Activated CD8-positive, alpha-beta memory T cell treated with anti-CD3 and anti-CD28 coated beads for 4 hours (primary cell): ENCODE measurements at places on chromosomes 3 and 15.

DNA sequence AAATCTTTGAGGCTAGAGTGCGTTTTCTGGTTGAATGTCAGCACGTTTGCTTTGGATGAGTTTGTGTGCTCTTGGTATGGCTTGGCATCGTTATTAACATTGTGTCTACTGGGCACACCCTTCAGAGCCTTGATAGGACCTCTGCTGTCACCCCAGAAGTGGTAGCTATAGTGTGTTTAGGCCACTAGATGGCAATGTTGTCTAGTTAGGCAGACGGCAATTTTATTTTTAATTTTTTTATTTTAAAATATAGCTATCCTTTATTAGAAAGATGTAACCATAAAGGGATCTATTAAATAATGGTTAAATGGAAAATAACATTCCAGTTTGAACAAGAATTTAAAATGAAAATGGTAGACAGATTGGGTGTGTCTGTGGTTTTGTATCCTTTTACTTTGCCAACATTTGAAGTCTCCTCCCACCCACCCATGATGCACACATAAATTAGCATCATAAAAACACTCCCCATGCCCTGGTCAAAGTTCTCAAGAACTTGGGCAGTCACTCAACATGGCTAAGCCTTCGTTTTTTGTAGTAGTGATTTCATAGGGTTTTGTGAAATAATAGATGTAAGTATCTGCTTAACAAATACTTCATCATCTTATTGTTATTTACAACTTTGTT is 200.7 kb downstream of the KCNH8 start:
- no peak for DNase-seq

DNA sequence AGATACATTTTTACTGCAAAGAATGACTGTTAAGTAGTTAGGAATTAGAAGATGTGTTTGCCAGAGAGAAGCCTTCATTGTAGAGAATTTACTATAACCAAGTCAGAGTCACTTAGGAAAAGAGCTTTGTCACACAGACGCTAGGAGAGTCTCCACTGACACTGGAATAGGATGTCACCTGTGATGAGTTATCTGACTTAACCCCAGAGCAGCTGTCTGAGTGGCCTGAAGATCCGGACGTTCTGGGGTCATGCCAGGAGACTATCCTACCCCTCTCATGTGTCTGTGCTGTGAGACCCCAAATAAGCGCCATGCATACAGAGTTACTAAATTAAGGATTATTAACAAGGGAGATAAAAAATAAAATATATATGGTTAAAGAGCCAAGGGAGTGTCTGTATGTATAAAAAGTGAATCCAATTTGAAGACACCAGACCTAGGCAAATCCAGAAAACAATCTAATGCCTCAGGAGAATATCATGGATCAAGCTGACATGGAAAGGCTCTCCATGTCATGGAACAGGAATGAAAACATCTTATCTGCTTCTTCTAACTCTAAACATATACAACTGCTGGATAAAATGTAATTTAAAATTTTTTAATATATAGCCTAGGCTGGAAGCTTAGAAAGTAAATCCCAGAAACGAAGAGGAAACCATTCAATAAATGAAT is 43.5 kb downstream of the ITGB5 start:
- DNase-seq = no peak

DNA sequence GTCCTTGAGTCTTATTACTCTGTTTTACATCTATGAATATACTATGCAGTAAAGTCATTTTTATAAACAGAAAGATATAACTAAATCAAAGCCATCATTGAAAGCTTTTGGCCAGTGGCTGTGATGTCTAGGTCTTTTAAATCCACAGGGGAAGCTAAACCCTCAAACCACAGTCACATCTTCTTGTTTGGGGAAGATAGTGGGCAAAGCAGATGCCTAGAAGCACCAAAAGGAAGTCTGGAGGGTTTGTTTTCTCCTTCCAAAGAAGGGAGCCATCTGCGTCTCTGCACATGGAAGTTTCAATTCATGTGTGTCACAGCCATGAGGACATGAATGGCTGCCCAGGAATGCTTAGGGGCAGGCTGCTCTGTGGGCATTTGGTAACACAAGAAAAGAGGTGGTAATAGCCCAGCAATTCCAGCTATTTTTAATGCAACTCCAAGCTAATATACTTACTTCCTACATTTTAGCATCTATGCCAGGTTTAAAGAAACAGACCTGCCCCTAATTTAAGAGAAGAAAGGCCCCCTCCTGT is 322.2 kb downstream of the SLC9A9 start:
- DNase-seq = no peak

DNA sequence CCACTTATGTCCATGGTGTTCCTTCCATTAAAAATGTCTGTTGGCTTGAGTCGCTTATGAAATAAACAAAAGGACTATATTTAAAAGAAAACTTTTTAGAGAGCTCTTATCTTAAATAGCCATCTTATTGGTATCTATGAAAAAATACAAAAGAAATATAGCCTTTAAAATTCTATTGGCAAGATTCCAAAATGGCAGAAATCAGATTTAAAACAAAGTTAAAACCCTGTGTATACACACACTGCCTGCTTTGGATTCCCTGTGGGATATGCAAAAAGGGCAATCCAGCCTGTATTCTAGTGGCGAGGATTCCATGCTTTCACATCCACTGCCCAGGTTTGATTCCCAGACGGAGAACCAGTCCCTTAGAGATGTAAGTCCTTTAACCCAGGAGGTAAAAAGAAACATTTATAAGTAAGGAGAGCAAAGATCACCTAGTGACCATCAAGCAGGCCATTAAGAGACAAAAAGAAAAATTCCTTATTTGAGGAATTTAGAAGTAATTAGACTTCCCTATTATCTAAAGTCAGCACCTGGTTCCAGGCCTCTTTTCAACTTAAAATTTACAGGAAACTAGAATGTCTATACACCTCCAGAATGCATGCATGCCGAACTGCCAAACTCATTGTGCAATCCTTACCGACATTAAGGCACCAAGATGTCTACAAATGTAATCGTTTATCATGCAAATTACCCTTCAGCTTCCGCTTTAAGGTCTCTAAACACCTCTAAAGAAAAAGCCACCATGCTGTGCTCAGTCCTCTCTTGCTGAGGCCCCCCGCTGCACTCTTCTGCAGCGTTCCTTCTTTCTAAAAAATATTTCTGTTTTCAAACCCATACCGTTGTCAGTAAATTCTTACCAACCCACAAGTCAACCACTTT is 69.6 kb upstream of the STRIT1 start:
- no peak for DNase-seq

GRCh38 chr15:84795186-84795585 is 22.0 kb upstream of the ALPK3 start:
- DNase-seq = no peak

GRCh38 chr3:72163809-72164634 is 379.1 kb upstream of the PROK2 start:
- DNase-seq = no peak

DNA sequence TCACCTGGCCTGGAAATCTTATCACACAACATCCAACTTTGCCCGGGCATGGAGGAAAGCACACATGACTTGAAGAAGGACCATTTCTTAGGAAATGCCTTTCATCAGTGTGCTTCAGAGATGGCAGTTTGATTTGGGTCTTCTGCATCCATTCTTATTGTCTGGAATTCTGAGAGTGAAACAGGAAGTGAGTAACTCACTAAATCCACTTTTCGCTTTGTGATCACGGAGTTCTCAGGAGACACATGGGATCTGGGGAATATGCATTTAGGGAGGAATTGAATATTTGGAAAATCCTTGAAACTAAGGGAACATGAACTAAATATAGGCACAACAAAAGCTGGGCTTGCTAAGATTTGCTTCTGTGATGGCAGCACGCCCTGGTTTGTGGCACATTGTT is 212.5 kb upstream of the FEZF2 start:
- no peak for DNase-seq

GRCh38 chr15:36880224-36880912 is 220.0 kb downstream of the MEIS2 start:
- no peak for DNase-seq

- no peak for DNase-seq
Measured at GRCh38 chr3:64685331-64685799, 2.4 kb downstream of the ADAMTS9 start.

DNA sequence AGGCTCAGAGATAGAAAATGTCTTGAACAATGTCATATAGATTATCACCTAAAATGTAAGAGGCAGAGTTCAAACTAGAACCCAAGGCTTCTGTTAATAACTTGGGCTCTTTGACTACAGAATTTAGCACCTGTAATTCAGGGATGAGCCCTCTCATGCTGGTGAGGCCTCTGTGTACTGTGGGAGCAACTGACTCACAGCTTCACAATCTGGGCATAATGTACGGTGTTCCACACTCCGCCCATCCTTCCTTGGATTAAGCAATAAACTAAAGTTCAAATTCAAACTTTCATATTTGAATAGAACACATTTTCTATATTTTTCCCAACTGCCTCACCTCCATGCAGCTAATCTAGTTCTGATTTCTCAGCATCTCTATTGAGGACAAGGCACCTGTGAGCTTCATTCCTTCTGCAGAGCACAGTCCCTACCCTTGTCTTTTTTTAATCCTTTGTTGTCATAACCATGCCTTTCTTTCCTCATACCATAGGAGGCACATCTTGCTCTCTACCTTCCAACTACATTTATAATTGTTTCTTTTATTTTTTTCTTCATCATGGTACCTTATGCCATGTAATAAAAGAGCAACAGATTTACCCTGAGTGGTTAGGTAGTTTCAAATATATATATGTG is 392.1 kb downstream of the NLGN1 start:
- no peak for DNase-seq

- DNase-seq = no peak
Measured at GRCh38 chr15:73897441-73898261, 24.3 kb downstream of the TBC1D21 start.

DNA sequence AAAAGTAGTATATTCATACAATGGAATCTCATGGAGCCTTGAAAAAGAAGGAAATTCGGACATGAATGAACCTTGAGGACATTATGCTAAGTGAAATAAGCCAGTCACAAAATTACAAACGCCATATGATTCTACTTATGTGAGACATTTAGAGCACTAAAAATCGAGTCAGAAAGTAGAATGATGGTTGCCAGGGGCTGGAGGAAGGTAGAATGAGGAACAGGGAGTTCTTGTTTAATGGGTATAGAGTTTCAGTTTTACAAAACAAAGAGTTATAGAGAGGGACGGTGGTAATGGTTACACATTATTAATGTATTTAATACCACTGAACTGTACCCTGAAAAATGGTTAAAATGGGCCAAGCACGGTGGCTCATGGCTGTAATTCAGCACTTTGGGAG is 19.5 kb downstream of the UBXN7 start:
- no peak for DNase-seq

DNA sequence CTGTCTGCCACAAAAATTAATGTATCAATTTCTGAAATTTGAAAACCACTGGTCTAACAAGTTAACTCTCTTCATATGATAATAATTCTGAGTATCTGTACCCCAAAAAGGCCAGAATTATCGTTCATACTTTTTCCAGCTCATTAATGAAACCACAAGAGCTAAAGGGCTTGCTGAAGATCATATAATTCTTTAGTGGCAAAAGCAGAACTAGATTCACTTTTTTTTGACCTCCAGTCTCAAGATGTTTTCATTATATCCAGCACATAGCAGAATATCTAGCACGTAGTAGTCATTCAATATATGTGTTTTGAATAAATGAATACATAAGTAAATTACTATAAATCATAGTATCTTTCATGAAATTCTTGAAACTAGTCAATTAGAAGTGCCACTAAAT is 246.7 kb upstream of the KCNH8 start:
- DNase-seq = no peak

GRCh38 chr3:21750831-21751391 is at the start of gene ZNF385D:
TSS of gene ZNF385D (minus strand) at chr3:21751210. CDS start at chr3:21750916, 294 bp downstream.
- DNase-seq = no peak

- DNase-seq = no peak
Measured at GRCh38 chr15:72456684-72457083, 17.4 kb upstream of the ARIH1 start.

DNA sequence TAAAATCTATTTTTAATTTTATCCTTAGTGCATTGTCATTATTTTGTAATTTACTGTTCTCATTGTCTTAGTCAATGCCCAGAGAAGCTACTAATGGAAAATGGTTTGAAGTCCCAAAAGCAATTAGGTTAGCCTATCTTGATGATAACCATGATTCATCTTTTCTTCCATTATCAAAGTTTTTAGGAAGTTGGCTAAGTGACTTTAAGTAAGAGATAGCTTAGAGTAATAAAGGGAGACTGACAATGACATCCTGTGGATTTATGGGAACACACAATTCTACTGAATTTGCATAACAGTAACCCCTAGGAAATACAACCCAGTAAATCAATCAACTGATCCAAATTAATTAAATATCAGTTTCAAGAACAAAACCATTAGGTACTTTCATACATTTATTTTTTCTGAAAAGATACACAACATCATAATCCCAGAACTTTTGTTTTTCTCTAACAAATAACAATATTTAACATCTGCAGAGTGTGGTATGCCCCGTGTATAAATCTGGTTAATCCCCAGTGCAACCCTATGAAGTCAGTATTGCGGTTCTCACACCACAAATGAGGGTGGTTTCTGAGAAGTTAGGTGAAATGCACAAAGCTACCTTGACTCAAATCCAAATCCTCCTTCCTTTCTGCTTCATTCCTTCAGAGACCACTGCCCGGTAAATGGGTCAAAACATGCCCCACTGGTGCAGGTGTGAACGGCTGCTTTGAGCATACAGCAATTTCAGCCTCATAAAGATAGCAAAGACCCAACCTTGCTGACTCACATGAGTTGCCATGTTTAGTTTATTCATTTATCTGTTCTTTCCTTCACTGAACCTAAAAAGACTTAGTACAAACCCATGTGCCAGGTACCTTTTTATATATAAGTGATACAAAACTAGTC is 202.1 kb downstream of the TBL1XR1 start:
- no peak for DNase-seq

GRCh38 chr3:95521396-95521795 is 1293.0 kb upstream of the EPHA6 start:
- DNase-seq = no peak

- DNase-seq = no peak
Measured at GRCh38 chr3:45758871-45759270, 37.5 kb downstream of the SLC6A20 start.
